ENCODE measurements at places on chromosomes 13 and 19. TPM values are rescaled to one million over a fixed set of nuclear protein-coding genes. Genes with fewer than 3 reads are reported as not detected.
A peak's percentile ranks its signal among the peaks of the same experiment; 100 is the strongest.

DNA sequence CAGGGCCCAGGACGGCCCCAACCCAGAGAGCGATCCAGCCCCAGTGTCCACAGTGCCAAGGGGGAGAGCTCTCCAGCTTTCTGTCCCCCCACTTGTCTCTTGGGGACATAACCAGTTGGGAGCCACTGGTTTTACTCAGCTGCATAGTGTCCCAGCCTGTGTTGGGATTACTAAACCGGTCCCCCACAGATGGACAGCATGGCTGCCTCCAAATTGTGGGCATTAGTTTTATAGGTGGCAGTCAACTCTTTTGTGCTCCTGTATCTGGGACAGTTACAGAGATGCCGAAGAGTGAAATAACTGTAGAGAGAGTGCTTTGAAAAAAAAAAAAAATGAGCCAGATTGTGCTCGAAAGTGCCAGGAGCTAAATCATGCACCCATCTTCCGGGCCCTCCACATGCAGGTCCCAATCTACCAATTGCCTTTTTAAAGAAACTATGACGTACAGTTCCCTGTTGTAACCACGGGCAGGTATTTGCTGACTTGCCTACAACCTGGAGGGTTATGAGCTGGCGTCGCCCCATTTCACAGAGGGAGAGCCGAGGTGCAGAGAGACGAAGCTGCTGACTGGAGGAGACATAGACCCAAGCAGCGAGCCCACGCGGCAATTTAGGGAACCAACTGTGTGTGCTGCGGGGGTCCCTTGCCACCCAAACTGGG, 2.4 kb upstream of the NFIC start:
- DNase-seq = no peak

DNA sequence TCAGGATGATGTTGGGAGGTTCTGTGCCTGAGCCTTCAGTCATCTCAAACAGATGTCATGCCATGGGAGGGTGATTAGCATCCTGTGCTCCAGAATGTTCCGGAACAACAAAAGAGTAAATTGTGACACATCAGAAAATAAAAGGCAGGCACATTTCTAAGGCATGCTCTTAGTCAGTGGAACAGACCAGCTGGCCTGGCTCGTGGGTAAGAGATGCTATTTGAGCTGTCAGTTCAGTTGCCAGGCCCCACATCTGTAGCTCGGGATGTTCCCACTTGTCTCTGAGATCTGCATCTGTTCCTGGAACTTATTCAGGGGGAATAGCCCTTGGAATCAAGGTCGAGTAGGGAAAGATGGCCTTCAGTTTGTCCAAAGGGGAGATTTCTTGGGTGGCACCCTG, 26.0 kb downstream of the OLFM4 start:
- no peak for DNase-seq

GRCh38 chr19:33299051-33299688, 3.2 kb downstream of the CEBPA start:
- no peak for DNase-seq

- no peak for DNase-seq
These were observed 429.9 kb downstream of the SPRY2 start for GRCh38 chr13:79910875-79911540.

- DNase-seq = no peak
These were observed 151.2 kb downstream of the DIAPH3 start for GRCh38 chr13:60012488-60012887.

DNA sequence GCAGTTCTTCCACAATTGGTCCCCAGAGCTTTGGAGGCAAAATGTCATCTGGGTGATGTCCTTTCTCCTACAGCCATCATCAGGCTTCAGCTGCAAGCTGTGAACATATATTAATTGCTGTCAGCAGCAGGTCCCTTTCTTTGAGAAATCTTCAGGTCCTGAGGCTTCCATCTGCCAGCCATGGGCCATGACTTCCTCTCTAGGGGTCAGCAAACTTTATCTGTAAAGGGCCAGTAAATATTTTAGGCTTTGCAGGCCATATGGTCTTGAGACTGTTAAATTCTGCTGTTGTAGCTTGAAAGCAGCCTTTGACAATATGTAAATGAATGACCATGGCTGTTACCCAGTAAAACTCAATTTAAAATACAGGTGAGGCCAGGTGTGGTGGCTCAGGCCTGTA, 27.1 kb downstream of the SERP2 start:
- DNase-seq = no peak

GRCh38 chr13:40371531-40372125, 294.8 kb downstream of the FOXO1 start:
- DNase-seq = no peak

- DNase-seq = no peak
These were observed 34.4 kb downstream of the AP1M1 start for GRCh38 chr19:16232127-16232526.

- no peak for DNase-seq
These were observed 775.5 kb upstream of the GPC6 start for GRCh38 chr13:92451060-92451459.

DNA sequence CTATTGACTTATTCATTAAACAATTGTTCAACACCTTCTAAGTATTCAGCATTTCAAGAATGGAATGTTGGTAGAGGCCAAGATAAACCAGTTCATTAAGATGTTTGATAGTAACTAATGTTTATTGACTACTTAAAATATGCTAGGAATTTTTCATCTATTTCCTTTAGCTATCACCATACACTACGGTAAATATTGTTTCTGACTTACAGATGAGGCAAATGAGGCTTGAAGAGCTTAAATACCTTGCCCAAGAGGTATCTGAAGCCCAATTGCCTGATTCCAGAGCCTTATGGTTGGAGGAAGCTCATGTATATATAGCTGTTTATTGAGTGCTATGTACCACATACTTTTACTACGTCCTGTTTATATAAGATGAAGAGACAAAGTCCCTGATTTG, 286.2 kb downstream of the NDFIP2 start:
- no peak for DNase-seq

- no peak for DNase-seq
These were observed 3.7 kb upstream of the MTRF1 start for GRCh38 chr13:41267106-41267505.

DNA sequence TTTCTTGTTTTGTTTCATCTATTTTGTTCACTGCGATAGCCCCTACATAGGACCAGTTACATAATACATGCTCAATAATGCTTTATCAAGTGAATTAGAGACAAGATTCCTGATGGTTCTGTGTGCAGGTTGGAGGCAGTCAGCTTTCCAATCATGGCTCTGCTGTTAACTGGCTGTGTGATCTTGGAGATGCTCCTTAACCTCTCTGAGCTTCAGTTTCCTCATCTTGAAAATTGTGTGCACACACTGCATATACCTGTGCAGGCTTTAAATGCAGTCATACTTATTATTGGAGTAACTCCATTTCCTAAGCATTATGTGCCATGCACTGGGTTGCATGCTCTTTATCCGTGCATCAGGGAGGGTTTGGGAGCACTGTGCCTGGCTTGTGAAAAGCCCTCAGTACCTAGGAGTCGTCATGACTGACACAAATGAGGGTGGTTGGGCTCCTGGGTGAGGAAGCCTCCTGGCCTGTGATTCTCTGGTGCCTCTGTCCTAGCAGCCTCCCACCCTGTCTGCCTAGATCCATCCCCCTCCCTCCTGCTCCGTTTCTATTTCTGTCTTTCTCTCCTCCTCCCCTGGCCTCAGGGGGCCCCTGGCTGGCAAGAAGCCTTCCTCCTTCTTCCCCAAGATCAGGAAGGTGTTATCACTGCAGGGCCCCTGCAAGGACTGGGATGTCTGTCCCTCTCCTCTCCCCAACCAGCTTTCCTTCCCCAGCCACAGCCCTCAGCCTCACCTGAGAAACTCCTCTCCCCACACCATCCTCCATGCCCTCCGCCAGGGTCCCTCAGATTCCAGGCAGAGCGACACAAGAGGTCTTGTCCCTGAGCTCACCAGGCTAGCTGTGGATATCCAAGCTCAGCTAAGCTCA, 8.7 kb downstream of the IFNL1 start:
- no peak for DNase-seq

DNA sequence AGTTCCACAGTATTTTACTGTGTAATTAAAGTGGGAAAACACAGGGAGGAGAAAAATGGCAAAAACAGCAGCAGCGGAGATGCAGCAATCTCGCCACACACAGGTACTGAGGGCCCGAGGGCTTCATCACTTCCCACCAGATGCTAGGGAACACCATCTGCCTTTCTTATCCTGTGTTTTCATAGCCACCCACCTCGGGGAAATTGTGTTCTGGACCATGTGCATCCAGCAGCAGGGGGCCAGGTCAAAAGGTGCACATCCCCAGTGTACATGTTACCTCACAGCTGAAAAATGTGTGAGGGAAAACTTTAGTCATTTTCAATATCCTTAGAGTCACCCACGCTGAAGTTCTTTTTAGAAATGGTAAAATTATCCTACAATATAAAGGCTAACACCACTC, 30.2 kb downstream of the PDCD5 start:
- DNase-seq = no peak

DNA sequence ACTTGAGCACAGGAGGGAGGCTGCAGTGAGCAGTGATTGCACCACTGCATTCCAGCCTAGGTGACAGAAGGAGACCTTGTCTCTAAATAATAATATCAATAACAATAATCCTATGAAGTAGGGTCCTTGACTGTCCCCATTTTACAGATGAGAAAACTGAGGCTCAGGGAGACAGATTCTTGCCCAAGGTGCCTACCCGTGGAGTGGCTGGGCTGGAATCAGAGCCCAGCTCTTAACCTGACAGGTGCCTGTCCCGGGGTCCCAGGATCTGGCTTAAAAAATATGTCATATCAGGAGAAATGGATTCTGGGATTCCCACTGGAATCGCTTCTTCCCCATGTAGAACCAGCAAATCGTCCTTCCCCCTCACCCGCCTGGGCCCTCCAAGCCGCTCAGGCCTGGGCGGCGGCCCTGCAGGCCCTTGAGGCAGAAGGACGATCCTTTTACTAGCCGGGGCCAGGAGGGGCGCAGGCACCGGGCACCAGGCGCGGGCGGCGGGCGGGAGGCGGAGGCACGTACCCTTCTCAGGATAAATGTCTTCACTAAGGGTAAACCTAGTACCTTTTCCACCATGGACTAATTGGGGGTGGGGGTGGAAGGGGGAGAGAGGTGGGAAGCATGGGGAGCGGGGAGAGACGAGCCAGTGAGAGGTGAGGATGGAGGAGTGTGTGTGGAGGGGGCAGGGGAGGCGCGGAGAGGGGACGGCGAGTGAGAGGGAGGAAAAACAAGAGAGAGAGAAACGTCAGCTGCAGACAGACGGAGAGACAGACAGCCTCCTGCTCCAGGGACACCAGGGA, 60.6 kb downstream of the COLGALT1 start:
- DNase-seq = no peak

- DNase-seq = no peak
These were observed 276.0 kb downstream of the SLC7A1 start for GRCh38 chr13:29319451-29319850.

DNA sequence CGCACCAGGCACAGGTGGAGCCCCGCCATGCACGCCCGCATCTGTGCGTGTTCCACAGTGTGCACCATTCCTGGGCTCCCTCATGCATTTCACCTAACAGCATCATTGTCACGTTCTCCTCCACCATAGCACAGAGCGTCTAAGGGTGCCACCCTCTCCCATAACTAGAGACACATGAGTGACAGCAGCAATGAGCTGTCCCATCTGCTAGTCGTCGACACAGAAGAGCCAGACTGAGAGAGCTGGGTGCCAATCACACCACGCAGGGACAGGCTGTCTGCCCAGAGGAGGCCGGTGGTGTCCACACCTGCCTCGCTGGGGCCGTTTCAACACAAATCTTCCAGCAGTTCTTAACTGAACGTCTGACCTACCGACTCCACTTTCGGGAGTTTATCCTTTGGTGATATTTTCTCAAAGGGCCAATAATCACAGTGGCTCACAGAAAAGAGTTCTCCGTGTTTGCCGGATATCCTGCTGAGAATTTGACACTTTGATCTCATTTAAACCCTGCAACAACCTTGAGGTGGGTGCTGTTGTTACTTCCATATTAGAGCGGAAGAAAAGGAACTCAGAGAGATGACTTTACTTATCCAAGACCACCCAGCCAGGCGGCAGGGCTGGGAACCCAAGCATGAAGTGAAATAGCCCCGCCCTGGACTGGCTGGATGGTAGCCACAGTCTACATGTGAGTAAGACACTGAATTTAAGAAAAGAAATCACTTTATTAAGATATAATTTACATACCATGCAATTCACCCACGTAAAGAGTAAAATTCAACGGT, 16.2 kb downstream of the CLEC11A start:
- no peak for DNase-seq

DNA sequence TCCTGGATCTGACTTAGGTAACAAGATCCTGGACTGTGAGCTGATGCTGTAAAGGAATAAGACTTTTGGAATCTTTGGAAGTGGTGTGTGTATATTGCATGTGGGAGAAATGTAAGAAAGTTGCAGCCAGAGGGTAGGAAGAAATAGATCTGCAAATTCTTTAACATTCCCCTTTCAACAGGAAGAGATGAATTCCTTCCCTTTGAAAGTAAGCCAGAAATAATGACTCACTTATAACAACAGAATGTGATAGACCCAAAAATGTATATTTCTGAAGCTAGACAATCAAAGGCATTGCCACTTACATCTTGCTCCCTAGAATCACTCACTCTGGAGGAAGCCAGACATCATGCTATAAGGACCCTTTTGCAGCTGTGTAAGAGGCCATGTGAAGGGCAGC, 9.8 kb upstream of the SIAH3 start:
- no peak for DNase-seq

GRCh38 chr13:48220592-48220980, 12.4 kb upstream of the ITM2B start:
- peak; percentile 37 for DNase-seq

DNA sequence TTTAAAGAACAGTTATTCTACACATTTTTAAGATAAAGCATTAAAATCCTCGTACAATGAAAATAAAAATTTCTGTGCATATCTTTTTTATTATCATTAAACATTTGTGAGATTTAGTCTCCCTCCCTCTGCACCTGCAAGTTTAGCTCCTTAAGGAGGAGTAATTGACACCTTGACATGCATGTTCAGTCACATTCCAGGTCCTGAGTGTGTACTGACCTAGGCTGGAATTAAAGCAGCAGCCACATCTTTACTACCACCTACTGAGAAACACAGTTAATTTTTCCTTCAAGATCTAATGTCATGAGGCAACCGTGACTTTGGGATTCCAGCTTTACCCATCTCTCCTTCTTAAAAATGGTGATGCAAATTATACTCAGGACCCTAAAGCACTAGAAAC, 123.1 kb upstream of the FREM2 start:
- no peak for DNase-seq

Gene ZNF284
- total RNA-seq = 2.1 TPM

Gene CDC42EP5
- not detected for total RNA-seq

Gene VSTM1
- not detected for total RNA-seq

Gene KRTDAP
- total RNA-seq = not detected

Gene ATP1A3
- 1.8 TPM for total RNA-seq

Gene HSD11B1L
- total RNA-seq = 3.2 TPM

Gene ELANE
- total RNA-seq = not detected

Gene ZNF177
- 1.0 TPM for total RNA-seq

Measured in activated CD4-positive, alpha-beta T cell treated with anti-CD3 and anti-CD28 coated beads for 36 hours (primary cell).